Esophagus squamous epithelium (tissue), 5 donors: ENCODE measurements at places on chromosomes 2 and 18.

GRCh38 chr2:216056739-216057138, 24.9 kb downstream of the PECR start:
- DNase-seq = no peak

- DNase-seq = no peak
Measured at GRCh38 chr2:178796079-178796677, 11.0 kb downstream of the TTN start.

DNA sequence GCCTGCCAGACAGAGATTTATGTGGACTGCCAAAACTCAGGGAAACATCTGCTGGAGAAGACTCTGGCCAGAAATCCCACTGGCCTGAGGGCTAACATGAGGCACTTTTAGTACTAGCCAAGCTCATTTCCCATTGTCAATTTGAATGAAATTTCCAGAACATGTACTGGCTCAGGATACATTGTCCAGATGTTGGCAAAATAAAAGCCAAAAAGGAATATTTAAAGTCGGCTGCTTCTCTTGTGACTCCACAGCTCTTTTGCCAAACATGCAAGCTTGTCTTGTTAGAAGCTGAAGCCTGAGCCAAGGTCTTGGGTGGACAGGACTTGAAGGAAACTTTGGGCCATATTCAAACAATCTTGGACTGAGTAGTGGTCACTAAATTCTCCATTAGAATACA, 215.5 kb downstream of the NCKAP5 start:
- DNase-seq = no peak

- no peak for DNase-seq
Measured at GRCh38 chr2:74104839-74105238, 42.9 kb downstream of the BOLA3 start.

DNA sequence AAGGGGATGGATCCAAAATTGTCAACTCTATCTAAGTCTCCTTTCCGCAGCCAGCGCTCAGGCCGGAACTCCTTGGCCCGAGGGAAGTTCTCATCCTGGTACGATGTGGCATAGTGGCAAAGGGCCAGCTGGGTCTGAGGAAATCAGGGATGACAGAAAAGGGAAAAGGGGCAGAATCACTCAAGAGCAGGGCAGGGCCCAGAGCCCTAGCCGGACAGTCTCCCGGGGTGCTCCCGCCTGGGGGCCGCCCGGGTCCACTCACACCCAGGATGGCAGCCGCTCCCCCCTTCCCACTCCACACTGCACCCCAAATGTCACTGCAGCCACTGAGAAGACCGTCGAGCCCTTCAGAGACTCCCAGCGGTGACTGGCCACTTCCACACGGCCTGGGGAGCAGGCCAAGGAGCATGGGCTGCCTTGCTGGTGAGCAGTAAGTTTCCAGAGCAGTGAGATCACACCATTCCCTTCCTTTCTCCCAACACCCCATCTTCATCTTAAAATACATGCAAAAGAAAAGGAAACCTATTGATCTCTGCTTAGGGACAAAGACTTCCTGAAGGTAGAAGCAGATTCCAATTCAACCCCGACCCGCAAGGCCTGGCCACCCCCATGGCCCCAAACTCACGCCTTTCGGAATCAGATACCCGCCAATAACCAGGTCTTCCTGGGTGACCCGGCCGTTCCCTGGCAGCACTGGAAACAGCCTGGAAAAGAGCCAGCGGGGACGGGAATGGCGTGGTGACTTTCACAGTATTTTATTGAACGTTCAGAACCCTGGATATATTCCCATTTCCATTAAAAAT, 26.7 kb downstream of the CYP27C1 start:
- DNase-seq = no peak

GRCh38 chr2:144162652-144163051, 357.3 kb downstream of the ZEB2 start:
- no peak for DNase-seq

DNA sequence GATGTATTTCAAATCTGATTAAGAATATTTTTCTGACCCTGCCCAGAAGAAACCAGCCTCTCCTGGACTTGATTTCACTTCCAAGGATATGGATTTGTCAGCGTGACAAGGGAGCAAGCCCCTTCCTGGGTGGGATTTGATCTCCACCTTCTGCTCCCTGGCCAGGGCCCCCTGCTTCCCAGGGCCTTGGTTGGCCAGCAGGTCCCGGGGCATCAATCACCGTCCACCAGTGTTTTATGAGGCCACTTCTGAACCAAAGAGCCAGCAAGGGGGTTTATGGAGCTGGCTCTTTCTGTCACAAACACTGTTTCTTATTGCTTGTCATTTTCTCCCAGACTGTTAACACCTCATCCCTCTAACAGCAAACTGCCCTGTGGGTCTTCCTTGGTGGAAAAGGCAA, 320.5 kb upstream of the SKOR2 start:
- no peak for DNase-seq

- no peak for DNase-seq
Measured at GRCh38 chr2:182784777-182785176, 68.7 kb downstream of the DNAJC10 start.

DNA sequence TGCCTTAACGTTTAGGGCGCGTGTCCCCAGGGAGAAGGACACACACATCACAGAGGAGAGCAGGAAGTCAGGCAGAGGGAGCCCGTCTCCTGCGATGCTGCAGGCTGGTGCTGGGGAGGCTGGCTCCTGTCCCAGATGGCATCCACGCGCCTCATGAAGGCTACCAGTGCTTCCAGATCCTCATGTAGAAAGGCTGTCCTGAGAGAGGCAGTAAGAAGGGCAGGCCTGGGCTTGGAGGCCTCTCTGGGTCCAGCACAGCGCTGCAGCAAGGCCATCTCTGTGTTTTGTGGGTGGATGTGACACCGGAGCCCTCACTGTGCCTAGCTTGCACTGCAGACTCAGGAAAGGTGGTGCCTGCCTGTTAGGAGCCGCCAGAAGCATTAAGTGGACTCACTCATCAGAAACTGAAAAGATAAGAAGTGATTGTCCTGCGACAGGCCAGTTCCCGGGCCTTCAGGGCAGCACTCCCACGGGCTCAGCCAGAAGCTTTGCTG, 62.7 kb downstream of the FAM168B start:
- DNase-seq = no peak

GRCh38 chr2:235051436-235052260, 99.8 kb downstream of the SH3BP4 start:
- no peak for DNase-seq

DNA sequence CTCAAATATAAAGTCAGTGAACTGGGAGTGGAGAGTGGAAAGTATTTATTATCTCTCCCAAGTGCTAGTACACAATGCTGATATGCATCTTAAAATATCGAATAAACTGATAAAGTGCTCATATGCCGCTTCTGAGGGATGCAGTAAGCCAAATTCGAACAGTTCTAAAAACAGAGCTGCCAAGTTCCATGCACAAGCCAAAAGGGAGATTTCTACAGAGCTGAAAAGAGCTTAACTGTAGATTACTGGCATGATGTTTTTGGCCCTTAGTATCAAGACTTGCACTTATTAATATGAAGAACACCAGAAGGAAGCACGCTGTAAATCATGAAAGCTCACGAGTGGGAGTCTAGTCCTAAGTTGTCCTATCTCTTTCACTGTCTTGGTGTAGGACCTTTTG, 7.9 kb downstream of the TMEFF2 start:
- no peak for DNase-seq

- no peak for DNase-seq
Measured at GRCh38 chr2:58484221-58484620, 243.1 kb upstream of the FANCL start.

GRCh38 chr2:241773511-241774418, 2.9 kb upstream of the GAL3ST2 start:
- DNase-seq = no peak

DNA sequence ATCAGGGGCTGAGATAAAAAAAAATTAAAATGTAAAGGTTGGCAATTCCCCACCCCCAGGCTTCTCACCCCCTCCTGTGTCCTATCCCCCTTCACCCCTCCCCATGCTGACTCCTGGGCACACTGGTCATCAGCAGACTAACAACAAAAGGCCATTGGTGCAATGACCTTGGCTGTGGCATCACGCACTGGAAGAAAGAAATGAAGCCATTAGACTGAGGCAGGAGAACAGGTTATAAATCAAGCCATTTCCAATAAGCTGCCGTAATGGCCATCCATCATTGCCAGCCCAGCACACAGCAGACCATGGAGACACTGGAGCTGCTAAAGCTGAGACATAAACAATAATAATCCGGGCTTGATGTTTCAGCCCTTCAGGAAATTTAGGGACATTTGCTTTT, 342.4 kb upstream of the ETAA1 start:
- DNase-seq = no peak
